ENCODE measurements at places on chromosomes 7 and 10. TPM values are rescaled to one million over a fixed set of nuclear protein-coding genes. Genes with fewer than 3 reads are reported as not detected.

The C10orf143 gene
- 0.84 TPM for total RNA-seq

The PCLO gene
- total RNA-seq, result 0.29 TPM

The MRLN gene
- not detected for total RNA-seq

The PAPSS2 gene
- total RNA-seq, result 0.17 TPM

The ANKRD61 gene
- total RNA-seq, result not detected

The GPRIN2 gene
- total RNA-seq, result not detected

The EBLN1 gene
- not detected for total RNA-seq

The RUFY2 gene
- 10.5 TPM for total RNA-seq

- peak; percentile 57 for DNase-seq
Observed at GRCh38 chr10:95513008-95513589, 48.1 kb downstream of the SORBS1 start.

DNA sequence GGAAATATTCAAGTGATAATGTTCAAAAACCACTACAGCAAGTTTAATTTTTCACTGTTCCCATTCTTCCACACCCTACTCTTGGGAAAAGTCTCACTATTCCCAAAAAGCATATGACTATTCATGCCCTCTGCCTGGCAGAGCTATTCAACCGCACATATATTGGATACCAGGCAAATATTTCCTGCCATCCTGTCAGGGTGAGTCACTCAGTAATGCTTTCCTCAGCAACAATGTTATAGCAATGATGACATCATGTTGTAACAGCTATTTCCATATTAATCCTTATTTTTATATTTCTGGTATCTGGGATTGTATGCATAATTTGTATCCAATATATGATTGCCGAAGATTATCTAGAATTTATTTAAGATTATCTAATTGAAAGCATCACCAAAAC lies 114.0 kb upstream of the PLXDC2 start:
- no peak for DNase-seq

GRCh38 chr10:63886281-63887022 lies 365.3 kb downstream of the REEP3 start:
- DNase-seq, result no peak

DNA sequence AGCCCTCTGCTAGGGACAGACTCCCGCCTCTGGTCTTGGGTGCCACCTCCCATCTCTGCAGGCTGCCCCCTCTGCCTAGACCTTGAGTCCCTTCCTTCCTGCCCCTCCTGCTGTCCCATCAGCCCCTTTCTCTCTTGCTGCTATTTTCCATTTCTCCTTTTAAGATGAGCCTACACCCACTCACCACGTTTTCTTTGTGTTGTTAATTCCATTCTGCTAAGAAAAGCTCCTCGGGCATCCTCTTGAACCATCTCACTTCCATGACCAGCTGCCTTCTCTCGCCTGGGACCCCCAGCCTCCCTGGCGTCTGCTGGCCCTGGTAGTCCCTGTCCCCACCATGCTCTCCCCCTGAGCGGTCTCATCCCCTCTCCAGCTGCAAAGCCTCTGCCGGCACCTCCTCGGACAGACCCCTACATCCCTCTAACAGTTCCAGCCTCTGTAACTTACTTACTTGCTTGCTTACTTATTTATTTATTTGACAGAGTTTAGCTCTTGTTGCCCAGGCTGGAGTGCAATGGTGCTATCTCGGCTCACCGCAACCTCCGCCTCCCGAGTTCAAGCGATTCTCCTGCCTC lies 95.8 kb upstream of the SH2B2 start:
- DNase-seq, result no peak

DNA sequence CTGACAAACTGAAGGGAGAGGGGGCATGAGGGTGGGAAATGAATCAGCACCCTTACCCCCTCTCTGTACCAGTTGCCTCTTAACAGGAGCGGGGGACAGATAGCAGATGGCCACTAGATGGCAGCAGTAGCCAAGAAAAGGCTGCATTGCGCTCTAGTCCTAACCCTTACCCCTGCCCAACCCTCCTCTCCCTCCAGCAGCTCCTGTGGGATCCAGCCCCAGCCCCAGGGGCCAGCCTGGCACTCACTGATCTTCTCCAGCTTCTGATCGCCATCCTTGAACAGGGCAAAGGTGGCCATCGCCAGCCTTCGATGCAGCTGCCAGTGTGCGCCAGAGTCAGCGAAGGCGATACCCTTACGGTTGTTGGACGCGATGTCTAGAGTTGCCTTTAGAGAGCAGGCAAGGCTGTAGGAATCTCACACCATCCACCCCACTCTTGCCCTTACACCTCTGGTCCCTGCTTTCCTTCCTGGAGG lies 2.2 kb downstream of the CYP17A1 start:
- DNase-seq, result peak; percentile 62

GRCh38 chr7:99748846-99749579 lies 14.0 kb upstream of the CYP3A7 start:
- no peak for DNase-seq

DNA sequence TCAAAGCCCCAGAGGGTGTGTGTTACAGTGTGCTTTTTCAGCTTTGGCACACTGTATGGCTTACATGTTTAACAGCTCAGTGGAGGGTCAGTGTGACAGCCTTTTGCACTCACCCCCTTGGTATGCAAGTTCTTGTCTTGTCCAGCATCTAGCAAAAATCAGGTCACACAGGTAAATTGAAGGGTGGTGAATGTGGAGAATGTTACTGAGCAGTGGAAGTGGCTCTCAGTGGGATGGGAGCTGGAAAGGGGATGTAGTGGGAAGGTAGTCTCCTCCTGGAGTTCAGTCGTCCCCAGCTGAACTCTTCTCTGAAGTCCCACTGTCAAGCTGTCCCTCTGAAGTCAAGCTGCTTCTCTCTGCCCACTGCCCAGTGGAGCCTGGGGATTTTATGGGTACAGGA lies 21.0 kb upstream of the C10orf90 start:
- DNase-seq, result no peak

GRCh38 chr7:47383696-47384445 lies 198.0 kb downstream of the TNS3 start:
- no peak for DNase-seq

- no peak for DNase-seq
Observed at GRCh38 chr10:74314166-74314565, 163.1 kb downstream of the ADK start.

DNA sequence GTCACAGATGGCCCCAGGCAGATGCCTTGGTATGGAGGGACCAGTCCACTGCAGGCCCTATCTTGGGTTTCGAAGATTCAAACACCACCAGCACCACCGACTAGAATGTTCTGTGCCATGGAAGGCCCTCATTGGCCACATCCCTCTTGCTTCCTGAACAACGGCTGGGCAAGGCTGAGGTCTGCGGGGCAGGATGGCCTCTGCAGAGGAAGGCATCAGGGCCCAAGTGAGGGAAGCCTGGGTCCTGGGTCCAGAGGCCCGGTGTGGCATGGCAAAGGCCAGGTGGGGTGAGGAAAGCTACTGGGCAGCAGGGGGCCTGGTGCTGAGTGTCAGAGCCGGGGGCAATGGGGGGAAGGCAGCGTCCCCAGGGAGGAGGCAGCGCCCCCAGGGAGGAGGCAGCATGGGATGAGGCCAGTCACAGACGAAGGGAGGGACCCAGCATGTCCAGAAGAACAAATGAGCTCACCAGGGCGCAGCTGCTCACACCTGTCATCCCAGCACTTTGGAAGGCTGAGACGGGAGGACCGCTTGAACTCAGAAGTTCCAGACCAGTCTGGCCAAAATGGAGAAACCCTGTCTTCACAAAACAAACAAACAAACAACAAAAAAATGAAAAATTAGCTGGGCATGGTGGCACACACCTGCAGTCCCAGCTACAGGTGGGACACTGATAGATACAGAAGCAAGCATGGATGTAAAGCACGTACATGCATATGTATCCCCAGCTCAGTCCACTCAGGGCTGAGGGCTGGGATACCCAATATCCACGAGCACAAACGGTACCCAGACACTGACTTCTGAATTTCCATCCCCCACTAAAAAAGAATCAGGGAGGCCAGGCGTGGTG lies 64.4 kb downstream of the PROSER2 start:
- DNase-seq, result no peak

- no peak for DNase-seq
Observed at GRCh38 chr10:63825766-63826165, 304.6 kb downstream of the REEP3 start.

- DNase-seq, result no peak
Observed at GRCh38 chr10:73433538-73433867, at the start of gene MSS51. Gene MSS51, minus strand, starts transcription at chr10:73433561. Its CDS starts 5,277 bp downstream, at chr10:73428284.

GRCh38 chr10:97685395-97685958 lies 1.6 kb downstream of the AVPI1 start:
- peak; percentile 87 for DNase-seq

- DNase-seq, result peak; percentile 88
Observed at GRCh38 chr7:103074519-103075336, at the start of the genes ARMC10 and FBXL13. Gene ARMC10, plus strand, starts transcription at chr7:103075140. Its CDS starts 133 bp downstream, at chr7:103075273. Gene FBXL13, minus strand, starts transcription at chr7:103074796.

GRCh38 chr10:79948976-79949722 lies at the start of gene SFTPD:
Gene SFTPD, minus strand, starts transcription at chr10:79949105. Its CDS starts 2,446 bp downstream, at chr10:79946659.
- no peak for DNase-seq

GRCh38 chr10:66917104-66917503 lies 8.7 kb upstream of the LRRTM3 start:
- DNase-seq, result no peak

GRCh38 chr7:107472116-107472515 lies 2.3 kb downstream of the GPR22 start:
- DNase-seq, result no peak

GRCh38 chr10:103540722-103541121 lies 47.2 kb downstream of the NEURL1 start:
- no peak for DNase-seq

GRCh38 chr7:86818903-86819302 lies 175.2 kb downstream of the GRM3 start:
- no peak for DNase-seq

DNA sequence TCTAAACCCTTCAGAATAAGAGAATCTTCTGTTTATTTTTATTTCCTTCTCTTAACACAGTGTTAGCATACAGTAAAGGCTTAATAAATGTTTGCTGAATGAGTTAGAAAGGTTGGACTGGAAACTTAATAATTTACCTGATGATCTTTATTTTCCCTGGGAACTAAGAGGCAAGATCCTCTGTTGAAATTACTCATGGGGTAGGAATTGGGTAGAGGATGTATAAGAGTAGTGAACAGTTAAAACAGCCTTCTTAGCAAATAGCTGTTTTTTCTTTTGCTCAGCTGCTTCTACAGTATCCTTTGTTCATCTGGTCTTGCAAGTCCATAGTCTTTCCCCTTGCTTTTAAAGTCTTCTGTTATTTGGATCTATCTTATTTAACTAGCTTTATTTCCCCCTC lies 80.0 kb downstream of the AKAP9 start:
- no peak for DNase-seq

- no peak for DNase-seq
Observed at GRCh38 chr10:112835217-112835715, 114.8 kb upstream of the TCF7L2 start.
